ENCODE measurements at places on chromosomes 16 and 17.

DNA sequence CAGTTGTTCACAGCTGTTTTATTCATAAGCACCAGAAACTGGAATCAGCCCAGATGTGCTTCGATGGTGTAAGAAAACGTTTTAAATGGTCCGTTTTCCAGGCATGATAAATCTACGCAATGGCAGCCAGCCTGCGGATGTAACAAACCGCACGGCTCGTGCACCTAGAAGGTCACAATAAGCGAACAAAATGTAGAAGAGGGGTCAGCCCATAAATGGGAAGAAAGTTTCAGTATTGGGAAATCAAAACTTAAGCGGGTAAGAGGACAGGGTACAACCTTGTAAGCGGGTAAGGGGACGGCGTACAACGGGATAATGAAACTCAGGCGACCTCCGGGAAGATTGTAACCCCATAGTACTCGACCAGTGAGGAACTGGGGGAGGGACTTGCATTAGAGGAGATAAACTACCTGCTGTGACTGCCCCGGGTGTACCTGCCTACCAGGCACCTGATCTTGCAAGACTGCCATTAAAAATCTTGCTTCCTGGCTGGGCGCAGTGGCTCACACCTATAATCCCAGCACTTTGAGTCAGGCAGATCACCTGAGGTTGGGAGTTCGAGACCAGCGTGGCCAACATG is 66.6 kb downstream of the ANKRD11 start:
- no peak for DNase-seq

DNA sequence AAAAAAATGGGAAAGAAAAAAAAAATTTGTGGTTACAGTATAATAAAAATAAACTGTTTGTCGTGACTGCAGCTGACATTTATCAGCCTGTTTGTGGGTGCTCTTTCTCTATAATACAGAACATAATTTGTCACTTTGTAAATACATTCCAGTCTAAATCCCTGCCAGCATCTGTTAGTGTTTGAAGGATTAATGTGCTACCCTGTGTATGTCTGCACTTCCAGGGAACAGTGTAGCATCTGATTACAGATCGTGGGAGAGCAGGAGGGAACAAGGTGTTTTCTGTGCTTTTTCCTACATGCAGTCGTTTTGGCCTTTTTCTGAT is 265.1 kb downstream of the WWOX start:
- DNase-seq, result no peak

- DNase-seq, result no peak
Measured at GRCh38 chr16:6193718-6194117, 1096.1 kb upstream of the EEF2KMT start.

- DNase-seq, result no peak
Measured at GRCh38 chr17:43146649-43147048, 21.5 kb upstream of the BRCA1 start.

DNA sequence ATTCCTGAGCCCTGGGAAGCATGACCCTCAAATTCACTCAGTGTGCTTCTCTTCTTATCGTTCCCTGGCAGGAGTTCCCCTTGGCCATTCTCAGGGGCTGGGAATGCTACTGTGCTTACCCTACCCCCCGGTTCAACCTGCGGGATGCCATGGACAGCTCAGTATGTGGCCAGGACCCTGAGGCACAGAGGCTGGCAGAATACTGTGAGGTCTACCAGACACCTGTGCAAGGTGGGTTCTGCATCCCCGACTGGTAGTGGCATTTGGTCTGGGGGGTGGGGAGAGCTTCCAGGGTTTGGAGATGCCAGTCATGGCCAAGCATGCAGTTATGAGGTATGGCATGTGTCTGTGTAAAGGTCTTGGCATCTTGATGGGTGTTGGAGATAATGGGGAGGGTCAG is 39.4 kb downstream of the WSCD1 start:
- no peak for DNase-seq

DNA sequence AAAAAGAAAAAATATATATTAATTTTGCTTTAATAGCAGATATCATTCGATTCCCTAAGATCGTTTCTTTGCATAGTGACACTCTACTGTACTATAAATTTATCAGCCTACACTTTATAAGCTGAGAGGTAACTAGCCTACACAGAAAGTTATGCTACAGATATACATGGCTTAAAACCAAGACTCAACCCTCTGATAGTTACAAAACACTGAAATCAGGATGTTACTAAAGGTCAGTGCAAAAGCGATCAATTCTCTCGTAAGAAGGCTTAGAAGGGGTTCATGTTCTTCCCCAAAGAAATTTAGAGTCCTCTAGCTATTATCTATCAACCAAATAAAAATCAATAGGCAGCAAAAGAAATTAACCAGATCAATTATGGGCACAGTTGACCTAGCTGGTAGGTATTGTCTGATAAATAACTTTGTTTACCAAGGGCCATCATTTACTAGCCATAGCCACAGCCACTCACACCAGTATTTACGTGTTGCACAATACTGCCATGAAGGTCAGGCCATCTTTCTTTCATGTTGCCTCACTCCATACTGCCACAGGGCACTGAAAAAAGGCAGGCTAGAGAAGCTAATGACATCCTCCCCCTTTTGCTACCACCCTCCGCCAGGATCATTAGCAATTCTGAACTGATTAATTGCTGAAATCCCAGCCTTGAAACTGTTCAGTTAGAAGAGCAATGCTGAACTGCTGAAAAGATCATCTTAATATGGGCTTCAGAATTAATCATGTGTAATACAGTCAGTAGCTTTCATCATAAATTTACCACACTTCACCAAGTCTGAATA is 43.7 kb downstream of the RND2 start:
- no peak for DNase-seq

DNA sequence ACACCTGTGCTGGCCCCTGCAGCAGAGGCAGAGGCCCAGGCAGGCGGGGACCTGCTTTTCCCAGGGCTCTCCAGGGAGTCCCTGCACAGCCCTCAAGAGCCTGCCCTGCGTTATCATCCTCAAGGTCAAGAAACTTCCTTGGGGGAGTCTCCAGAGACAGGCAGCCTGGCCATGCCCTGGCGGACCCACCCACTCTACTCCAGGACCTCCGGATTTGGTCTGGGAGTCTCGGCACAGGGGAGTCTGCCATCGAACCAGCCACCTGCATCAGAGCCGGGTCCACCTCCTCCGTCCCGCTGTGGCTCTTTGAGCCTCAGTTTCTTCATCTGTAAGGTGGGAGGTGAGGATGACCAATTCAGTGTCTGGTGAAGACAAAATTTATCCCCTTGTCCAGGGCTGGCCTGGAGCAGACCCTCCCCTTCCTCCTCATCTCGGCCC is 75.3 kb upstream of the TNRC6C start:
- no peak for DNase-seq

DNA sequence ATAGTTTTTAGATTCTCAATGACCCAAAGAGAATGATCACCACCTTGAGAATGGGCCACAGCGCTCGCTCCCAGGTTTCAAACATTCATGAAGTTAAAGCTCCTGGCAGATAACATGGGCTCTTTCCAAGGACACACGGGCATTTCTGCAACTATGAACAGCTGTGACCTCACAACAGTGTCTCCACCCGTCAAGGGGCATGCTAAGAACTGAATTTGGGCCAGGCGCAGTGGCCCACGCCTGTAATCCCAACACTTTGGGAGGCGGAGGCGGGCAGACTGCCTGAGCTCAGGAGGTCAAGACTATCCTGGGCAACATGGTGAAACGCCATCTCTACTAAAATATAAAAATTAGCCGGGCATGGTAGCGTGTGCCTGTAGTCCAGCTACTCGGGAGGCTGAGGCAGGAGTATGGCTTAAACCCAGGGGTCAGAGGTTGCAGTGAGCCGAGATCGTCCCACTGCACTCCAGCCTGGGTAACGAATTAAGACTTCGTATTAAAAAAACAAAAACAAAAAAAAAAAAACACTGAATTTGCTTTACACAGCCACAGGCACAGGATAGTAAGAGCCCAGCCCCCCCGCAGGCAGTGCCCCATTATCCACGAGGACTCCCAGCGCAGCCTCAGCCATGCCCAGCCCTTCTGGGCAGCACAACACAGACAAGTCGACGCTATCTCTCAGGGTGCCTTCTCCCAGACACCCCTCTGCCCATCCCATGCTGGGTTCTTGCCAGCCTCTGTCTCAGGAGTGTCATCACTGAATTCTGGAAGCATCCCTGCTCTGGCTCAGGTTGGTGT is 7.2 kb downstream of the USP7 start:
- no peak for DNase-seq

- DNase-seq, result no peak
Measured at GRCh38 chr16:14514967-14515366, 115.1 kb downstream of the PARN start.

DNA sequence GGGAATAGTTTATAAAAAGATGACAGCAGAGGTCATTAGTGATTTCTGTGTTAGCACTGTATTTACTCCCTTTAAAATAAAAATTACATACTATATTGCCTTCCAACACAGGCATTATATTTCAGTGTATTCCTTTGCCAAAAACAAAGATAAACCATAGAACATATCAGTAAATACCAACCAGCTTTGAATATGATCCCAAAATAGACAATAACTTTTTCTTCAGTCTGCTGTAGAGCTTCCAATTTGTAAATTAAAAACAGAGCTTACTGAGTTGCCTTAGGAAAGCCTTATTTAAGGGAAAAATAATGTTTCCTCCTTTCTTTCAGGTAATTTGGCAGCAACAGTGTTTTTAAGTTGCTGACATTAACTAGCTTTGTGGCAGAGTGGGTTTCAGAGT is 352.1 kb upstream of the TBX2 start:
- DNase-seq, result no peak

- DNase-seq, result no peak
Measured at GRCh38 chr17:16381496-16381820, 567 bp downstream of the UBB start.

- no peak for DNase-seq
Measured at GRCh38 chr16:60907645-60908044, 1128.6 kb downstream of the CDH8 start.

GRCh38 chr16:18950469-18951185 is 24.4 kb upstream of the SMG1 start:
- no peak for DNase-seq

DNA sequence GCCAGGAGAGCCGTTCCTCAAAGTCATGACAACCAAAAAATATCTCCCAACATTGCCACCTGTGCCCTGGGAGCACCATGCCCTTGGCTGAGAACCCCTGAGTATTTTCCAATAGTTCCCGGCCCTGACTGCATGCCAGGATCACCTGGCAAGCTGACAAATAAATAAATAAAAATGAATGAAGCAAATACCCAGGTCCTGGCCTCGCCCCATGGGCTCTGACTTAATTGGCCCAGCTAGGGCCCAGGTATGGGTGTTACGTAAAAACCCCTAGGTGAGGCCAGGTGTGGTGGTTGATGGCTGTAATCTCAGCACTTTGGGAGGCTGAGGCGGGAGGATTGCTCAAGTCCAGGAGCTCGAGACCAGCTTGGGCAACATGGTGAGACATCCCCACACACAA is 2.7 kb upstream of the C16orf74 start:
- no peak for DNase-seq

DNA sequence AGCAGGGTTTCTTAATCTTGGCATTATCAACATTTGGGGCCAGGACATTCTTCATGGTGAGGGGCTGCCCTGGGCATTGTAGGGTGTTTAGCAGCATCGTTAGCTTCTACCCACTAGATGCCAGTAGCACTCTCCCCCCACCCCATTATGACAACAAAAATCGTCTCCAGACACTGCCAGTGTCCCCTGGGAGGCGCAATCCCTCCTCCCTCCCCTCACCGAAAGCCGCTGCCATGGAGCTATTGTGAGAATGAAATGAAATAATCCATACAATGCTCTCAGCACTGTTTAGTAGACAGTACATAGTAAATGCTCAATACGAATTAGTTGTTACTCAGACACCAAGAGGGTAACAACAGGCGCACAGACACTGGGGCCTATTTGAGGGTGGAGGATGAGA is 502.9 kb downstream of the NPIPA7 start:
- no peak for DNase-seq

GRCh38 chr17:20242271-20242670 is 225.1 kb downstream of the LGALS9B start:
- no peak for DNase-seq

DNA sequence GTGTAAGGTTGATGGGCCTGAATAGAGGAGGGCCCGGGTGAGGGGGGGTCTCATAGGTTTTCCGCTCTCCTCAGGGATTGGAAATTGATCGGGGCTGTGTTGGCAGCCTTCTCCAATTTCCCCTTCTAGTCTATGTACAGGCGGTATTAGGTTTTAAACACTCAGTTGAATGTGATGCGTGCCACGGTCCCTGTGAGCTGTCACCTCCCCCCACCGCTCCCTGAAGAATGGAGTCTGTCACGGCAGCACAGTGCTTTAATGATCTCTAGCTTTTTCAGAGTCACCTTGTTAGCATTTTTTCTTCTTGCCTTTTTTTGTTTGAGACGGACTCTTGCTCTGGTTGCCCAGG is 800 bp downstream of the COX4I1 start:
- no peak for DNase-seq

GRCh38 chr17:73588891-73589290 is 55.4 kb downstream of the SDK2 start:
- DNase-seq, result no peak

DNA sequence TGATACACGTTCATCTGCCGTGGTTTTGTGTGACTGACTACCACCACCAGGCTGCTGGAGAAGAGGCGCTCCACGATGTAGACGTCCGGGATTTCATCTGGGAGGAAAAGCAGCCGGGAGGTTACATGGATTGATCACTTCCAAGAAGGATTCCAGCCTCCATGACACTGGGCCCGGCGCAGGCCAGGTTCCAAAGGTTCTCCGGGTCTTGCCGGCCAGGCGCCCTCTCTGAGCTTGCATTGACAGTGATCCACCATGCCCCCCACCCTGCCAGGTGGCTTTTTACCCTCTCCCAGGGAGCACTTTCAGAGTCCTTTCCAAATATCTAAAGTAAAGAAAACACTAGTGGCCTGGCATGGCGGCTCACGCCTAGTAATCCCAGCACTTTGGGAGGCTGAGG is 6.5 kb downstream of the WIPI1 start:
- DNase-seq, result no peak

GRCh38 chr17:76198702-76199101 is 41.6 kb downstream of the RNF157 start:
- no peak for DNase-seq

GRCh38 chr17:18859256-18859655 is 1.3 kb downstream of the PRPSAP2 start:
- DNase-seq, result no peak

DNA sequence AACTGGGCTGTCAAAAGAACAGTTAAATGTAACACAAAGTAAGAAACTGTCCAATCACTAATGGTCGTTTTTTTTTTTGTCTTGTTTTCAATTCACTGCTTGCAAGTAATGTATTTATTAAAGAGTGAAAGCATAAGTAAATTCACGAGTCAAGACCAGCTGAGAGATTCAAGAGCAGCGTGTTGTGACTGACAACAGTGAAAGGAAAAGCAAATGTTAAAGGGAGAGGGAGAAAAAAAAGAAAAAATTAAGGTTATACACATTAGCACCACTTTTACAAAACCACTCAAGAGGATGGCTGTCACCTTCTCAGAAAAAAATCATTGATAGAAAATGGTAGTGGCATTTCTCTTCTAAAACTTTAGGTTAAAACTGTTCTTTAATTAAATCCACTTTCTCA is 36.1 kb downstream of the GPATCH8 start:
- DNase-seq, result no peak

GRCh38 chr17:28897769-28898526 is 415 bp upstream of the FLOT2 start:
- no peak for DNase-seq
